RWPE2 (cell line): ENCODE measurements at places on chromosomes 5 and 9.

DNA sequence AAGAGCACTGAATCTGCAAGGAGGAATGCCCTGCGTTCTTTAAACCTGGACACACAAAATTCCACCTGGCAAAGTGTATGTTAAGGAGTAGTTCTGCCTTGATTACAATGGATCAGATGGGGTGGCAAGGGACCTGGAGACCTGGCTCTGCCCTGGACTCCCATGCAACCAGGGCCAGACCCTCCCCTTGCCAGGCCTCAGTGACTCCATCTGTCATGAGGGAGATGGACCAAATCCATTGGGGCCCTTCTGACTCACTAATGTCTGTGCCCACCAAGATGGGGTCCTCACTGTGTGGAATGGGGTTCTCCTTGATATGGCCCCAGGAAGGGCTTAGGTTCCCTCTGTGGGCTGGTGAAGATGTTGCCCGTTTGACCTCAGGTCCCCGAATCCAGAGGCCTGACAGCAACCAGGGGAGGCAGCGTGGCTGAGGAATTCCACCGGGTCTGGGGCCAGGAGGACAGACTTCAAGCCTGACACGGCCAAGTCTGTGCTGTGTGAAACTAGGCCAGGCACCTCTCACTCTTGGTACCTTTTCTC, 100.3 kb downstream of the PAX5 start:
- DNase-seq, result no peak

DNA sequence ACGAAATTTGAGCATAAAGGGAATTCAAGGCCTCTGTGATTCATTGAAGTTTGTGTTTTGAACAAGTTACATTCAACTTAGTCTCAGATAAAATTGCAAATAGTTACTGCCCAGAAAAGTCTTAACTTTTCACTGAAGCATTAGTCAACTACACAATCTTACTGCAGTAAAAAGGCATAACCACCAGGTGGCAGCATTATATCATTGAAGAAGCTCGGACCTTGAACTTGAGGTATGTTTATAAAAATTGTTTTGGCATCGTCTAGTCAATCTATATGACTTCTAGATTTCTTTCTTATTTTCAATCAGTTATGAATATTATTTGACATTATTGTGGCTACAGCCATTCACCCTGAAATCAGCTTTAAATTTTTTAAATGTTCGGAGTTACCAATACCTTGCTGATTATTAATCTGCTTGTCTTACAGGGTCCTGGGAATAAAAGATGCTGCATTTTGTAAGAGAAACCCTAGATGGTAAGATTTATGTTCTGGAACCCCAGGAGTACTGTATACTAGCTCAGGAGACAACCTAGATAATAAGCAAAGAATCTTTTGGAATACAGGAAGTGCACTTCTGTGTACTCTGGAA, 83.9 kb upstream of the GRAMD2B start:
- no peak for DNase-seq

DNA sequence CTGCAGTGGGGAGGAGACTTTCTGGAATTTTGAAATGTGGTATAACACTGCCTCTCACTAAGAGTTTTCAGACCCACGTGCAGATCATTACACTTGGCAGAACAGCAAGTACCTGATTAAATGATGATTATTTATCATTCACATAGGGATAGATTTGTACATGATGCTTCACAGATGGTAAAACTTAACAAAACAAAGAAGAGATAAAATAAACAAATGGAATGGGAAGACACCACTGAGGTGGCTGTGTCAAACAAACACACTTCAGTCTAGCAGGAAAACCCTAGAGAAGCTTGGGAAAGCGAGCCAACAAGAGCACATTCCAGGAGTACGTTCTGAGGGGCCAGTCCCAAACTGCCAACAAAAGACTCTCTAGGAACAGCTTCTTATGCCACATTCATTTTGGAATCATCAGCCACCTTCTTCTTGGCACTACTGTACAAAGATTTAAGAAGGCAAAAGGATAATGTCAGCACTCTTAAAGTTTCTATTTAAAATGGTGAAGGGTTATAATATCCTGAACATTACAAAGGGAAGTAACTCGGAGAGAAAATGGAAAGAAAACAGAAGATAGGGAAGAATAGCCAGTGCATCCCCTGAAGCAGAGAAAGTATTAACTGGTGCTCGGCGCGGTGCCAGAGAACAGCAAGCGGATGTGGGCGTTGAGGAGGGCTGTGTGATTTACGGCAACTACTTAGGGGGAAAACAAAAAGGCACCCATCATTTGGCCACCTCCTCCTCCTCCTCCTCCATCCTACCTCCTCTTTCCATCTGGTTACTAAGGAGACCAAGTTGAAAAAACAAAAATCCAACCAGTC, 1.6 kb downstream of the MED27 start:
- DNase-seq, result no peak

DNA sequence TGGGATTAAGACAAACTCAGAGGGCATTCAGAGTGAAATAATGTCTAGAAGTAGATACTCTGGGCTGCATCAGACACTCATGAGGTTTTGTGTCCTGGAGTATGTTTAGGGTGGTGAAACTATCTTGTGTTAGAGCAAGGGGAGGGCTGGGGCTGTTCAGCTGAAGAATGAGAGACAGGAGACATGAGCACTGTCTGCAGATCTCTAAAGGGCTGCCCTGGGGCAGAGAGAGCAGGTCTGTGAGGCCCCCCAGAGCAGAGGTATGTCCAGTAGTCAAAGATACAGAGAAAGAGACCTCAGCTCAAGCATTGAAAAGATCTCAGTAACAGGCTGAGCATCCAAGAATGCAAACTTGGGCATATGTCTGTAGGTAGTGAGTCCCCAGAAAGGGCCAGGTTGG, 45.9 kb upstream of the SHB start:
- DNase-seq, result no peak

DNA sequence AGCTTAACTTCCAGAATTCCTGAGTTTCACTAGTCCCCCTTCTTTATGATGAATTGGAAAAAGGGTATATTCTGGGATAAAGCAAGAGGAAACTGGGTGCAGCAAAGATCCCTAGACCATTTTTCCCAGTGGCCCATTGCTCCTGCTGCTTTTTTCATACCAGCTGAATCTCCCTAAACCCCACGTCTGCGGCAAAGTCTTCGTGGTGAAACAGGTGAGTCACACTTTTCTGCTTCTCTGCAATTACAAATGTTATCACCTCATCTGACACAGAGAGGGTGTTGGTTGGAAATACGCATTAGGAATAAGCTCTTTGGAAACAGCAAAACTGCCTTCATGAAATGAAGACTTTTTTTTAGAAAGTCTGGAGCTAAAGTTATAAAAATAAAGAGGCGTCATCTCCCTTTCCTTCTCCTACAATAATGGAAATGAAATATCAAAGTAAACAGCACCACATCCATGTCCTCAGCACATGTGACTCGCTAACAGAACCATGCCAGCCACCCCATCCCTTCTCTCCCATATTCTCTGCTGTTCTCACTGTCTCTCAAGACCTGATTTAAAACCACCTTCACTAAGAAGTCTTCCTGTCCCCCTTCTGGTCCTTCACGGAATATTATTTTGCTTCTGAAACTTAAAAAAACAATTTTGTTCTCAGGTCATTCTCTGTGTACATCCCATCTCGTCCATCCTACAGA, 39.5 kb upstream of the GLRX start:
- no peak for DNase-seq

- DNase-seq, result no peak
Observed at GRCh38 chr9:76733096-76733495, 31.1 kb upstream of the PCA3 start.
